Psoas muscle (tissue), 8 donors: ENCODE measurements at places on chromosomes 16 and 17. TPM values are rescaled to one million over a fixed set of nuclear protein-coding genes. Genes with fewer than 3 reads are reported as not detected.

- no peak overlapping the region for H3K4me3 ChIP-seq
- H3K27ac ChIP-seq: no peak overlapping the region
- no peaks in the 10 kb centered on the region for H3K4me1 ChIP-seq
- H3K36me3 ChIP-seq: no peaks in the 10 kb centered on the region
- peaks cover 2% of the 10 kb centered on the region for H3K27me3 ChIP-seq
These were observed 38.8 kb downstream of the SNX20 start for GRCh38 chr16:50642349-50642748.

Gene STH
- total RNA-seq: not detected

- H3K4me1 ChIP-seq: no peaks in the 10 kb centered on the region
- H3K27me3 ChIP-seq: no peaks in the 10 kb centered on the region
- no peak for DNase-seq
These were observed 6.7 kb downstream of the HAGHL start for GRCh38 chr16:733382-734207.

DNA sequence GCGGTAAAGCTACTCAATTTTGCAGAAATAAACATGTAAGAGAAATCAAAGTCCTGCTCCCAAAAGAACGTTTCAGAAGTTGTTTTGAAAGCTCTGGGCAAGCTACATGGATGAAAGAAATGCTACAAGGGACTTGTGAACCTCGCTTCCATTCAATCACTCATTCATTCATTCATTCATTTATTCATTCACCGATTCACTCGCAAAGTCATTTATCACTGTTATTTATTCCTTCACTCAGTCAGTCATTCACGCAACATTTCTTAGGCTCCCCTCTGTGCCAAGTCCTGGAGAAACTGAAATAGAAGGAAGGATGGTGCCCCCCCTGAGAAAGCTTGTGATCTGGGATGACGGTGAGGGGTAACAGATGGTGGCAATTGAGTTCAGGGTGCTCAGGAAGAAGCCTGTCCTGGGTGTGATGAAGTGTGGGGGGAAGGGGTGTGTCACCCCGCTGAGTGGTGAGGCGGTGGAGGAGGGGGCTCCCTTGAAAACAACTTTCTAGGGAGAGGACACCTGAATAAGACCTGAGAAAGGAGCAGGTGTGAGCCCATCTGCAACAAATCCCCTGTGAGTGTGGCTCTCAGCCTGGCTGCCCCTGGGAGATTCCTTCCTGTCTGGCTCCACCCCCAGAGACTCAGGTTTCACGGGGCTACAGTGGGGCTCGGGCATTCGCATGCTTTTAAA is 36.3 kb upstream of the PRSS54 start:
- no peaks in the 10 kb centered on the region for H3K36me3 ChIP-seq
- H3K4me1 ChIP-seq: no peaks in the 10 kb centered on the region
- no peak overlapping the region for H3K4me3 ChIP-seq
- H3K27ac ChIP-seq: no peak overlapping the region

Gene SMIM36
- total RNA-seq: not detected

DNA sequence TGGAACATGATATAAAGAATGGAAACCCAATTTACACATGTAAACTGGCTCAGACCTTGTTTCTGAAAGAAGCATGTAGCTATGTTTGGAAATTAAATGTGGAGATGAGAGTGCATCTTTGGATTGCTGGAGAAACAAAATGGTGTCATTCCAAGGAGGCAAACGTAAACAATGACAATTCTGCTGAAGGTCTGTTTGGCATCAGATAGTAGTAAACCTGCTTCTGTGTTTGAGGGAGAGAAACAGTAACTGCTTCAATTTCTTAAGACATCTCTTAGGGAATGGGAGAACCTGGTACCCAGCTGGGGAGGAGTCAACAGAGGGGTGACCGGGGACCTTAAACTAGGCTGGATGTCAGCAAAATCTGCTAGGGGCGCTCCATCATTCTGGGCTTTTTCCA is 23.5 kb downstream of the GPRC5B start:
- H3K4me1 ChIP-seq: peaks cover 23% of the 10 kb centered on the region
- peaks cover 71% of the 10 kb centered on the region for H3K36me3 ChIP-seq
- no peaks in the 10 kb centered on the region for H3K27me3 ChIP-seq
- H3K27ac ChIP-seq: peak overlapping the region; percentile 67
- DNase-seq: no peak

DNA sequence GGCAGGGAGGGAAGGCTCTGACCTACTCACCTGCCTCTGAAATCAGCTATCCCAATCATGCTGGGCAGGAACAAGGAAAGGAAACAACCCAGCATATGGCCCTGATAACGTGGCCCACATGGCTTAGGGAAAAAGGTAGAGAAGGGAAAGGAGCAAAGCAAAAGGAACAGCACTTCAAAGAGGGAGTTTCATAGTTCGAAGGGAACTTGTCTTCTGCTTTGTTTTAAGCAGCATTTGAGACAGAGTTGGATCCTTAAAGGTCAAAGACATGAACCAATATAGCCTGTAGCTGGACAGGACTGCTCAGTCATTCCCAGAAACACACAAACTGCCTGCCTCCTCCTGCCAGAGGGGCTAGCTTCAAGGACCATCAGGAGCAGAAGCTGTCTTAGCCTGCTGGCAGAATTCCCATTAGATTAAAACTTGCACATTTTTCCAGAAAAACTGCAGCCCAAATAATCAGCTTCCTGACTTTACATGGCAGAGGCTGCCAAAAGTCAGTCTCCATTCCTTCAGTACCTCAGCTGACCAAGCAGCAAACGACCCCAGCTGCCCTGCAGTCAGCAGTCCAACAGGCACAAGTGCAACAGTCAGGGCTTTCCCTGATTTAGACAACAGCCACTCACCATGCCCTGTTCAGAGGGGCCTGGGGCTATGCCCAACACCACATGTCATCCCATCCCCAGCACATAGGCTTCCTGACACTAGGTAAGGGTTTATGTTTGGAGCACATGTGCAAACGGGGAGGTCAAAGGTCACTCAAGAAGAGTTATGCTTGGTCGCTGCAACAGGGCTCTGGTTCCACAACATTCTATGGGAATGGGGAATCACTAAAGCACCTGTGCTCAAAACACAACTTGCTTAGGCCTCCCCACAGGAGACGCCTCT is 32.5 kb downstream of the RANBP10 start:
- H3K4me3 ChIP-seq: peak overlapping the region; percentile 13
- no peak for DNase-seq
- H3K36me3 ChIP-seq: no peaks in the 10 kb centered on the region

DNA sequence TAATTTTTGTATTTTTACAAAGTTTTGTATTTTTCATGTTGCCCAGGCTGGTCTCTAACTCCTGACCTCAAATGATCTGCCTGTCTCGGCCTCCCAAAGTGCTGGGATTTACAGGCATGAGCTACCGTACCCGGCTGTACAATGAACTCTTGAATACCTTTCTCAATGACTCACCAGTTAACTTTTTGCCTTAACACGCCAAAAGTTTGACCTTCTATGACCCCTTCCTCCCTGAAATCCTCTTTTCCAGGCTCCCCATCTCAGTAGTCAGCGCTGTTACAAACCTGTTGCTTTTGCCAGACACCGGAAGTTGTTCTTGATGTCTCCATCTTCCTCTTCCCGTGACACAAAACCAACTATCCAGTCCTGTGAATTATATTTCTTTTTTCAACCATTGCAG is 158.1 kb upstream of the ASIC2 start:
- no peak overlapping the region for H3K27ac ChIP-seq
- no peaks in the 10 kb centered on the region for H3K27me3 ChIP-seq
- H3K36me3 ChIP-seq: no peaks in the 10 kb centered on the region
- no peak overlapping the region for H3K4me3 ChIP-seq
- H3K4me1 ChIP-seq: no peaks in the 10 kb centered on the region
- no peak for DNase-seq

Gene UNC13D
- total RNA-seq: 7.6 TPM

DNA sequence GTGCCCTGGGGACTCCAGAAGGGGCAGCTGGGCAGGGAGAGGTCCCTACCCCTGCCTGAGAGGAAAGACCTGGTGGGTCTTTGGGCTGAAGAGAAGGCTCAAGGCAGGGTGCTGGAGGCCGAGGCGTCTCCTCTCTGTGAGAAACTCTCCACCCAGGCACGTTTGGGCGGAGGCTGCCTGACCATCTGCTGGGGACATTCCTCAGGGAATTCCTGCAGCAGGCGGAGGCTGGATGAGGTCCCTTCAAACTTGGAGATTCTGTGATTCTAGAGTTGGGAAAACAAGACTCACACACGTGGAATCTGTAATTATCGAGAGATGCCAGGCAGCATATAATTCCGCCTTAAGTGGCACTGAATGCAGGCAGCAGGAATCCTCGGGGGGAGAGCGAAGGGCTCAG is 21.1 kb upstream of the PHF12 start:
- DNase-seq: no peak
- H3K4me3 ChIP-seq: no peak overlapping the region
- no peaks in the 10 kb centered on the region for H3K4me1 ChIP-seq
- no peaks in the 10 kb centered on the region for H3K36me3 ChIP-seq
- H3K27me3 ChIP-seq: no peaks in the 10 kb centered on the region
- no peak overlapping the region for H3K27ac ChIP-seq

Gene ALDH3A1
- total RNA-seq: 0.24 TPM

Gene TBC1D3G
- total RNA-seq: not detected
